HEK293T (cell line): ENCODE measurements at places on chromosomes 6 and 20.

GRCh38 chr6:169503422-169504152 lies 198.2 kb downstream of the WDR27 start:
- DNase-seq = no peak

- DNase-seq = no peak
Measured at GRCh38 chr6:91376686-91377085, 789.8 kb upstream of the MAP3K7 start.

- no peak for DNase-seq
Measured at GRCh38 chr20:35560105-35560511, 18.2 kb downstream of the ERGIC3 start.

- no peak for DNase-seq
Measured at GRCh38 chr20:19336631-19337030, 124.2 kb downstream of the SLC24A3 start.

- no peak for DNase-seq
Measured at GRCh38 chr6:67300430-67301040, 1334.5 kb upstream of the ADGRB3 start.

DNA sequence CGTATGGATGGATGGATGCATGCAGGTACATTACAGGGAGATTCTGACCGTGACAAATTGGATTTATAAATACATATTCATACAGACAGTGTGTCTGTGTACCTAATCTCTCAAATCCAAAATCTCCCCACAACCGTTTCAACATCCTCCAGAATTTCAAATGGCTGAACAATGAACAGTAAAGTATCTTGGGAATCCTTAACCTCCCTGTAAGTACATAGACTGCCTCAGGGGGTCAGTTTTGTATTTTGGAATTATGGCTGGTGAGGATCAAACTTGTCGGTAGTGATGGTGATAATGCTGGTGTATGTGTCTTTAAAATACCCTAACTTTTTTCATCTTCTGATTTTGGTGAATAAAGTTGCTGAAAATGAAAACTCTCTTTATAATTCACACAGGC lies 246.2 kb downstream of the FOXC1 start:
- no peak for DNase-seq

- DNase-seq = no peak
Measured at GRCh38 chr6:39424831-39425230, 102.3 kb upstream of the KCNK16 start.

DNA sequence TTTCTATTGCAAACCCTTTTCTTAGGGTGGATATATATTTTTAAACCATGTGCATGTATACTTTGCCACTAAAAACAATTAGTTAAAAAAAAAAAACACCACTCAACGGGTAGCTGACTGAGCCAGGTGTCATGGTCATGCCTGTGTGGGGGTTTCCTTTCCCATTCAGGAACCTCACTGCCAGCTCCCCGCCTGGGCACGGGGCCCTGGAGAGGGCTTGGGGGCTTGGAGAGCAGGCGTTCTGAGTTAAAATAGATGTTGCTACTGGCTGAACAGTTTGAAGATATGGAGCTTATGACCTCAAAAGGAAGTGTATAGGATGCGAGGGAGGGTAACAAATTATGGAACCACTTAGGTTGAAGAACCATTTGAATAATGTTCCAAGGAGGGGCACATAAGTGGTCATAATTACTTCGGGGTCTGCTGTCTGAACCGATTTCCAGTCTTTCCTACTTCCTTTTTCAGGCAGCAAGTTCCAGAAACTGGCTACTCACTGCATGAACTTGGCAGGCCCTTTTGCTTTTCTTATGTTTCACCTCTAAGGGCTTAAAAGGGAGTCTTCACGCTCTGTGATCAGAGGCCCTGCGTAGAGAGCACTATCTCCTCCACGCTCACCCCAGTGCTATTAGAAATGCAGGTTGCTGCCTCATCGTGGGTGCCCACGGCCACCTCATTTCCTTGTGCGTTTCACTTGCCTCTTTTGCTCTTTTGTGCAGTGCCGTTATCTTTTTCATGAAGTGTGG lies 9.9 kb downstream of the STX16 start:
- DNase-seq = no peak

- no peak for DNase-seq
Measured at GRCh38 chr6:74115674-74116073, 419.7 kb downstream of the CD109 start.

- DNase-seq = peak; percentile 71
Measured at GRCh38 chr20:32358883-32359632, 927 bp downstream of the ASXL1 start.

- DNase-seq = no peak
Measured at GRCh38 chr6:6434151-6434550, 113.7 kb upstream of the F13A1 start.

GRCh38 chr6:129099696-129100095 lies 216.8 kb downstream of the LAMA2 start:
- no peak for DNase-seq

DNA sequence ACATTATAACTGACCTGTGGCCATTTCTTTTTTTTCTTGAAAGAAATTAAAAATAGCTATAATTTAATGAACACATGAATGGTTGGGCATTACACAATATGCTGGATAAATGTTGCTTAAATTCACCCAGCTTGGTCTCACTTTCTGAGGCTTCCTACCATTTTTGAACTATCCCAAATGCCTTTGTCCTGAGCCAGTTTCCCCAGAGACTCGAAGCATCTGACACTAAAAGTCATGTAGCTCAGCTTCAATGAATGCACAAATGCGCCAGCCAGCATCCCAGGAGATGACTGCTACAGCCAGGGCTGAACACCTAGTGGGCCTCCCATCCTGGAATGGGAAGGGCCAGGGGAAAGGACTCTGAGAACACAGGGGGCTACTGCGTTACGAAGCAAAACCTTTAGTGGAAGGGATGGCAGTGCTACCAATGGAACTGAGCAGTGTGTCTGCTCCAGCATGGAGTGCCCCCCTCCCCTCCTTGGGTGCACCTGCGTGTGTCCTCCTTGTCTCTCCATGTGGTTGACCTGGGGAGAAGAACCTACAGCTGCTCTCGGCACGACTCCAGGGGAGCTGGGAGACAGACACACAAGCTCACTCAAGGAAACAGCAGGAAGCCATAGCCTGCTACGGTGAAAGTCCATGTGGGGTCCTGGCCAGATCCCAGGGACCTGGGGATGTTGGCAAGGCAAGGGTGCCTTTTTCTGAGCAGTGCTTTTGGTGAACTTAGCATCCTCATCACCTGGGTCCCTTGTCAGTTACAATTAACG lies 60.9 kb downstream of the IRF4 start:
- no peak for DNase-seq

DNA sequence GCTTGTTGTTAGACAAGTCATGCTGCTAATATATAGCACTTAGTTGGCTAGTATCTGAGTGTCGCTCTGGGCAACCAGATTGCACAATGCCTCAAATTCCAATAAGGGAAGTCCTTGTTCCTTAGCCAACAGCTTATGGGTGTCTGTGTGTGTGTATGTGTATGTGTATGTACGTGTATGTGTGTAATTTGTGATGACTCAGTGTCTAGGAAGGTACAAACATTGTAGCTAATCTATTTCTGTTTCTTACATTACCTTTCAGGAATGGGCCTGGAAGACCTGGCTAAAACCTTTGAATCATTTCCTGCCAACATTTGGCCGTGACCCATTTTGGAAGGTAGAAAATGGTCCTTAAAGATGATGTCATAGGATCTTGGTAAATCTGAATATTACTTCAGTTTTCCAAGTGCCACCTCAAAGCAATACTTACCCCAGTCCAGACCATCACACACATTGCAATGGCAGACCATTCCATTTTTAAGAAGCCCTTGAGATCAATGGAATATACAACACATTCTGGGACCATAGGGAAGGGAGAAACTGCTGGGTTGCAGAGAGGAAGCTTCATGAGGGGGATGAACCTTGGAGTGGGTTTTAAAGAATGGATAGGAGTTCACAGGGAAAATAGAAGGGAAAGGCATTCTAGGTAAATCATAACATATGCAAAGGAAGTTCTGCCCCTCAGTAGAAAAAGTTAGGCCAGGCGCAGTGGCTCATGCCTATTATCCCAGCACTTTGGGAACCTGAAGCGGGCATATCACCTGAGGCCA lies 25.1 kb downstream of the NEDD9 start:
- no peak for DNase-seq

GRCh38 chr6:92541448-92542060 lies 877.8 kb downstream of the EPHA7 start:
- DNase-seq = no peak

DNA sequence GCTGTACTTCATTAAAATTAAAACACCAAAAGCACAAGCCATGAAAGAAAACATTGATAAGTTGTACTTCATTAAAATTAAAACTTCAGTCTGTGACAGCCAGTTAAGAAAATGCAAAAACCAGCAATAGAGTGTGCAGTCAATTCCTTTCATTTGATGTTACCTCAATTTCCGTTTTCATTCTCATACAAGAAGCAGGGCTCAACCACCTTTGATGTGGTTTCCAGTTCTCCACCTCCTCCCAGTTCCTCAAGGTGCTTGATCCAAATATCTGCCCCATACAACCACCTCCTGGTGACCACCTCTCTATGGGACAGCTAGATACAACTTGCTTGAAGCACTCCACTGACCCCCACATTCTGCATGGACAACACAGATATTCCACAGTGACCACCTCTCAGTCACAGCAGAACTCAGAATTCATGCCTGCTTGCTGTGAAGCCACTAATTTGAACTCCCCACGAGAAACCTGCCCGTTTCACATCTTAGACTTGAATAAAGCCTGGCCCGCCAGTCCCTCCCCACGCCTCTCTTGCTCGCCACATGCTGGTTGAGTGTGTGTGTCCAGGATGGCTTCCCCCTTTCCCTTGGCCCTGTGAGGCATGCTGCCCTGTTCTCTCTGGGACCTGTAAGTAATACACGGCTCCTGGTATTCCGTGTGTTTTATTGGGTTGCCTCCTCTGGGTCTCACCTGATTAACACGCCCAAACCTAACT lies 66.1 kb downstream of the FAM50B start:
- no peak for DNase-seq

GRCh38 chr20:58017231-58017969 lies 211.1 kb downstream of the ANKRD60 start:
- no peak for DNase-seq
